ENCODE measurements at places on chromosomes 7 and 10.

DNA sequence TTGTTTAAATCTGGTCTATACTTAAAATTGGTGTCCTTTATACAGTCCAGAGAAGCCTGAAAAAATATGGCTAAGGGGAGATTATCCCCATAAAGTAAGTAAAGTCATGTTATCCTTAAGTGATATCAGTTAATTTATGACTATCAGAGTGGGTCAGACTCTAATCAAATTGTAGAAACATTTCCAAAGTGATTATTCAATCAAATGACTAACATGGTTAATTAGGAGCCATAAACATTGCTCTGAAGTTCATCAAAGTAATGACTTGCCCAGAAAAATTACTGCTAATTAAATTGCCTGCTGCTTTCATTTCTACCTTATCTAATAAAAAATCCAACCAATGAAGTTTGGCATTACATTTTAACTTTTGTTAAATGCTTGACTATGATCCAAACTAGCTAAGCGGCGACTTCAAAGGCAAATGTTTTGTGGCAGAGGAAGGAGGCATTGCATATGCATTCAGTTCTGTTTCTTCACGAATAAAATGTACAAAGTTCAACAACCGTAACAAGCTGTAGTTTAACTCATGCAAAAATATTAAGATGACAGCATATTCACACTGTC lies 76.7 kb downstream of the ETV1 start:
- no peak for DNase-seq

- DNase-seq, result no peak
Measured at GRCh38 chr7:89238156-89238555, 442.6 kb upstream of the TEX47 start.

DNA sequence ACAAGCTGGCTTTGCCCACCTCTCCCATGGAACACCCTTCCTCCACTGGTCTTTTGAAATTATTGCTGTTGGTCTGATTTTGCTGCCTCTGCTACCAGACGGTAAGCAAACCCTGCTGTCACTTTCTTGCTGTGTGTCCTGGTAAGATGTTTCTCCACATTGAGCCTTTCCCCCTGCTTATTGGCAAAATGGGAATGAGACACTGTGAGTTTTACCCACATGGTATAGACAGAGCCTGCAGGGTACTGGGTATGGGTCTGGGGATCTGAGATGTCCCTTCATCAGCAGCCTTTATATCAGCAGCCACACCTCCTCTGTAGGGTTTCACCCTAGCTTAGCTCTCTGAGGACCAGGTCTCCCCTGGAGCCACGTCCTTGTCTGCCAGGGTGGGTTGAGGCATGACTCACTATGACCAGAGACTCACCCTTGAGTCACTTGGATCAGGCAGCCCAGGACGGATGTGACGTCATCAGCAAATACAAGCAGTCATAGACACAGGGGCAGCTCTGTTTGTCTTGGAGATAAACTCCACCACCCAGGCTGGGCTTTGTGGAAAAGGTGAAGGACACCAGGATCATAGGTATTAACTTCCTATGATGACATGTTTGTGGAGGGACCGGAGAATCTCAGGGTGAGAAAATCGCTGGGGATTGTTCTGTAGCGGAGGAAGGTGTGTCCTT lies 17.9 kb upstream of the BAIAP2L1 start:
- DNase-seq, result peak; percentile 97

- DNase-seq, result peak; percentile 25
Measured at GRCh38 chr10:6406220-6407033, 173.6 kb downstream of the PRKCQ start.

DNA sequence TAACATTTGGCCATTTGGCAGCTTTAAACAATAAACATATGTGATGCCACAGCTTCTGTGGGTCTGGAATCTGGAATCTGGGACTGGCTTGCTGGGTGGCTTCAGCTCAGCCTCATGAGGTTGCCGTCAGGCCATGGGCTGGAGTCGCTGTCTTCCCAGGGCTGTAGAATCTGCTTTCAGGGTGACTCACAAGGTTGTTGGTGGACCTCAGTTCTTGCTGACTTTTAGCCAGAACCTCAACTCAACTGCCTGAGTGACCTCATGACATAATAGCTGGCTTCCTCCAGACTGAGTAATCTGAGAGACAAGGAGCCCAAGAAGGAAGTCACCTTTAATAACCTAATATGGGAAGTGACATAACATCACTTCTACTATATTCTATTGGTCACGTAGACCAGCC lies 44.6 kb upstream of the TSPAN13 start:
- no peak for DNase-seq
